ENCODE measurements at places on chromosomes 2 and 18.

- no peak for DNase-seq
Measured at GRCh38 chr2:237315170-237315828, 98.7 kb downstream of the COL6A3 start.

GRCh38 chr2:179569831-179570233 lies 291.6 kb downstream of the ZNF385B start:
- no peak for DNase-seq

- DNase-seq, result no peak
Measured at GRCh38 chr18:9616049-9616448, 1.7 kb upstream of the PPP4R1 start.

DNA sequence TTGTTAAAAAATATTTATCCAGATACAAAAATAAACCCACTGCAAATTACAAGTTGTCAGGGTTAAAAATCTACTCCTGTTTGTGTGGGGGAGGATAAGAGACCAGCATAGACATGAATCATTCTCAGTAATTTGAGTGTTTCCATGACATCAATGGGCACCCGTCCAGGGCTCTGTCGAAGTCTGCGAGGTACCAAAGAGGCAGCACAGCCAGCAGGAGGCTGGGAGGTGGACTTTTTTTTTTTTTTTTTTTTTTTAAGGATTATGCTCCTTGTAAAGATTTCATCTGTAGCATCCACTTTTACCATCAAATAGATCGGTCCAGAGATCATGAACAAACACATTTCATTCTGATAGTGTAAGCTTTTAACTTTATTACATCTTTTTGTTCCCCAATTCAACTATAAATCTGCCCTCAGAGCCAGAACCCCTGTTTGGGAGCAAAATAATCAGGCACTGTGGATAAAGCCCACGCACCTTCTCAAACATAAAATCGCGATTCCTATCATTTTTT lies 182.0 kb downstream of the TCF4 start:
- peak; percentile 8 for DNase-seq

DNA sequence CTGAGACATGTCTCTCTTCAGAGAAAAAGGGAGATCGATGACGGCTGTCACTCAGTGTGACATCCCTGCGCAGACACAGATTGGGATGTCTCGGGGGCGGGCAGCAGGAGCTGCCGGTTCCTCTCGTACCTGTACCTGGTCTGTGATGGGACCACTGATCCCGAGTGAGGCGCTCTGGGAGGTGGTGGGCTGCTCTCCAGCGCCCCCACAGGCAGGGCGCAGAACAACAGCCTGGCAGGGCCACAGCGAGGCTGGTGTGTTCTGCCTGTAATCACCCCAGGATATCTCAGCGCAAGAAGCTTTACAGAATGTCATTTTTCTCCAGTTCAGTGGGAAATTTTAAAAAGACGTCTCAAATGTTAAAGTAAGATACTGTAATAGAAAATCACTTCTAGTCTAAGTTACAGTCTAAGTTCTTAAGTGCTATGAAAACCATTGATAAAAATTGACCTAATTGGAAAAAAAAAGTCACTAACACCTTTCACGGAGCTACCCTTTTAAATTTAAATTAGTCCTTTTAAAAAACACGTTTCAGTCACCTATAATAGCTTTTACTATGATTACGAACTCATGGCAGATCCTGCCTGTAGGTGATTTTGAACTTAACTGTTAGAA lies 189.8 kb downstream of the SNTG2 start:
- DNase-seq, result peak; percentile 72

DNA sequence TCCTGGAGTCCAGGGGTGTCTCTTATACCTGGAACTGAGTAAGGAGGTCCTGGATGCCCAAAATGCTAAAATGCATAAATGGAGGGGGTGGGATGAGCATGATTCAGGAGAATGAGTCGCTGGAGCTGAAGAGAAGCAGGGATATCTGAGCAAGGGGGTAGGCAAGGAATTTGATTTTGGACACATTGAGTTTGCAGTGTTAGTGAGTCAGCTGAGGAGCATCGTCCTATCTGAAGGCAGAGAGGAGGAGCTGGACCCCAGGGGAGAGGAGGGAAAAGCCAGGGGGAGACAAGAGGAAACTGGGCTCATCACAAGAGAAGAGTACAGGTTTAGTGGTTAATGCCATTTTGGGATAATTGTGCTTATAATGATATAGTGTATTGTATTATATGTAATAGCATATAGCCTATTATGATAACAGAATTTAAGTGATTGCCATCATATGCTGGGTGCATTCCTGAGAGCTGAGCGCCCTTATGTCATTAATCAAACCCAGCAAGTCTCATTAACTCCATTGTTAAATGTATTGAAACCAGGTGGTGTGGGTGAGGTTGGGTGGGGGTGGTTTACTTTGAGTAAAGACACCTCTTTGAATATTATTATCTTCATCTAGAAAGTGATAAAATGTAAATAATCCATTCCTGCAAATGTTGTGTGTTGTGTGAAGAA lies 12.4 kb downstream of the EHD3 start:
- no peak for DNase-seq

- peak; percentile 50 for DNase-seq
Measured at GRCh38 chr2:46849046-46849715, 66.4 kb downstream of the MCFD2 start.

GRCh38 chr2:199456383-199457146 lies 1.2 kb downstream of the SATB2 start:
- DNase-seq, result peak; percentile 18

All from K562 (cell line).